ENCODE measurements at places on chromosomes 2 and 18.

DNA sequence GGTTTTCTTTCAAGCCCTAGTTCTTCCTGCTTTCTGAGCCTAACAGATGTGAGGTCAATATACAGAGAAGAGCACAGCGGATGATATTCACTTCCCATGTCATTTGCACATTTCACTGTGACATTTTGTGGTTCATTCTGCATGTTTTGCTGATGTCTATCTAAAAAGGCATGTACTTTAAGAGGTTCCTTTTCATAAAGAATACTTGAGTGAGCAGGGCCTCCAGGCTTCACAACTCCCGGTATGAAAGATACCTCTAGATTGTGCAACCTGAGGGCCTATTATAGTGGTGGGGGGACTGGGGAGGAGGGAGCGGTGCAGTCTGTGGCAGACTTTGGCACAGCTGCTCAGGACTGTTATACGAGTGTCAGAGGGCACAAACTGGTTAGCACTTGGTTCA, 54.6 kb downstream of the CPO start:
- no peak for DNase-seq

- no peak for DNase-seq
Observed at GRCh38 chr2:124281541-124281940, 256.5 kb downstream of the CNTNAP5 start.

- no peak for DNase-seq
Observed at GRCh38 chr18:7946734-7947377, 379.7 kb downstream of the PTPRM start.

- DNase-seq = no peak
Observed at GRCh38 chr2:95303191-95303919, 6.2 kb downstream of the KCNIP3 start.

DNA sequence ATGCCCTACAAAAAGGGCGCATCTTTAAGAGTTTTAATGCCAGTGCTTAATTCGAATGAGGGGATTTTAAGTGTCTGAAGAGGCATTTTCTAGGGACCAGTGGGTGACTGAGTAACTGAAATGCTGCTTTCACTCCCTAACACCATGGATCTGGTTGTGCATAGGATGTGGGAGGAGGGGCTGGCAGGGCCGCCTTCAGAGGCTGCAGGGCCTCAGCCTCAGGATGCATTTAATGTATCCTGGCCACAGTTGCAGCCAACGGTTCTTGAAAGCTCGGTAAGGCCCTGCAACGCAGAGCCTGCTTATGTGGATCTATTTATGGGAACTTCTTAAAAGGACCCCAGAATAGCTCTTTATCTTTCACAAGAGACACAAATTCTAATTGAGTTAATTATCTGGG, 25.8 kb upstream of the IL18RAP start:
- DNase-seq = no peak

GRCh38 chr2:150911766-150912280, 349.8 kb downstream of the RBM43 start:
- no peak for DNase-seq

DNA sequence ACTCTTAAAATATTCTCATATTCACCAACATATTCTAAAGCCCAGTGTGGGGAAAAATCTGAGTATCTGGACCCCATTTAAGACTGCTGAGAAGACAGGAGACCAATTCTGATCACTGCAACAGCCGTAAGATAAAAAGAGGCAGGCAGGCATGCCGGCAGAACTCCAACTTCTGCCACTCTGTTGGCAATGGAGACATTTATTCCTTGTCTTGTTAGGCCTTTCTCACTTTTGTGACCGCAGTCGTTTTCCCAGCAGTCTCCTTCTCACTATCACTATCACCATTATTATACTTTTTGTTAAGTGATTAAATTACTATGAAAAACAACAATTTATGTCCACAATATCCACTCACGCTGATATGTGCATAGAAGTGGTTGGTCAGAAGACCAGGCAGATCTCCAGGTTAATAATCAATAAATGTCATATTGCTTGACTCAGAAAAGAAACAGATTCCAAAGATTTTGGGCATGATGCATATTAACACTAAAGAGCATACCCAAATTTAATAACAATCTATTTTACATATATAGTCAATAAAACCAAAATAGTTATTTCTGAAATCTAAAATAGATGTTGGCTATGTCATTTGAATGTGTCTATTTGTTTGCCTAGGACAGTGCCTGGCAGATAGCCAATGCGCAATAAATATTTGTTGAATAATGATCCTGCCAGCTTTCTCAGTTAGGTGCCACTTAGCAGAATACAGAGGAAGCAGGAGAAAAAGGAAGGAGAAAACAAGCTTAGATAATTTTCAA, 38.2 kb downstream of the SESTD1 start:
- DNase-seq = no peak

DNA sequence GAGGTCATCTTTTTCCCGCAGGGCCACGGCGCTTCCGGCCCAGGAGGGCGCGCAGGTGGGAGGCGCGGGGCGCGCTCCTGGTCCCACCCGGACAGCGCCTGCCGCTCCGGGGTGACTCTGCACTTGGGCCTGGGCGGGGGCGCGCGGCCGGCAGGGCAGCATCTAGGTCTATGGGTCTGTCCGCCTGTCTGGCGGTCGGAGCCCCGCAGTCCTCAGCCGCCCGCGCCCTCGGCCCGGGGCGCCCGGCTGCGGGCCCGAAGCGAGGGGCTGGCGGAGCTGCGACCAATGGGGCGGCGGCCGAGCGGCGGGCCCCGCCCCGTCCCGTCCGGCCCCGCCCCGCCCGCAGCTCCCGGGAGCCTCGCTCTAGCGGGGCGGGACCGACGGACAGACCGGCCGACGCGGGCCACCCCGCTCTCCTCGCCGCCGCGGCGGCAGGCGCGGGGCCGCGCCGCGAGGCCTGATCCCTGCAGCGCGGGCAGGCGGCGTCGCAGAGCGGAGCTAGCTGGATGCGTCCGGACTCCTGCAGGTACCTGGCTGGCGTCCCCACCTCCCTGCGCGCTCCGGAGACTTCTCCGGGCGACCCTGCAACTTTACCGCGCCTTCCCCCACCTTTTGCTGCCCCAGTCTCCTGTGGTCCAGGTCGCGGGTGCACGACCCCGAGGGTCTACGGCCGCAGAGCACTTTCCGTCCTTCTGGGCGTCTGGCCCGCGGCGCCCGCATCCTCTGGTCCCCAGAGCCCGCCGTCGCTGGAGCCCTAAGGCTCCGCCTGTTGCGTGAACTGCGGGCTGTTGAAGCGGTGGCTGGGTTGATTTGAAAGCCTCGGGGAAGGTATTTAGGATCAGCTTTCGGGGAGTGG, at the start of gene KCNS3:
Gene KCNS3, plus strand, starts transcription at position 387 of the 856 bp plus-strand sequence. CDS start 52,342 bp downstream, outside the sequence.
- DNase-seq = peak; percentile 77

GRCh38 chr2:119760237-119760955, 674 bp downstream of the PTPN4 start:
- no peak for DNase-seq

DNA sequence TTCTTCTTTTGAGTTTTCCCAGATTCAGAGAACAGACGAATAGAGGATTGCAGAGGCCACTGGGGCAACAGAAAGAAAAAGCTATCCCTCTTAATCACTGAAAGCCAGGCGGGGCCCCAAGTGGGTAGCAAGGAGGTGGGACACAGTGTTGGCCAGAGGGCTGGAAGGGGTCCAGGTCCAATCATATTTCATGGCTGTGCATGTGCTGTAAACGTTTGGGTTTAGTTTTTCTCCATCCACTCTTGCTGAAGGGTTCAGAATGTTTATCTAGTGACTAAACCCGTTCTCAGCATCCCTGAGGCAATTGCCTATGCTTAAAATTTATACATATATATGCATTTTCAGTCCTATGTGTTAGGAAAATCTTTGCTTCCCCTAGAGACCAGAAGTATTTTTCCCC, 99.4 kb upstream of the EPHA4 start:
- DNase-seq = no peak

GRCh38 chr2:30545875-30546274, 98.8 kb downstream of the LCLAT1 start:
- DNase-seq = no peak

DNA sequence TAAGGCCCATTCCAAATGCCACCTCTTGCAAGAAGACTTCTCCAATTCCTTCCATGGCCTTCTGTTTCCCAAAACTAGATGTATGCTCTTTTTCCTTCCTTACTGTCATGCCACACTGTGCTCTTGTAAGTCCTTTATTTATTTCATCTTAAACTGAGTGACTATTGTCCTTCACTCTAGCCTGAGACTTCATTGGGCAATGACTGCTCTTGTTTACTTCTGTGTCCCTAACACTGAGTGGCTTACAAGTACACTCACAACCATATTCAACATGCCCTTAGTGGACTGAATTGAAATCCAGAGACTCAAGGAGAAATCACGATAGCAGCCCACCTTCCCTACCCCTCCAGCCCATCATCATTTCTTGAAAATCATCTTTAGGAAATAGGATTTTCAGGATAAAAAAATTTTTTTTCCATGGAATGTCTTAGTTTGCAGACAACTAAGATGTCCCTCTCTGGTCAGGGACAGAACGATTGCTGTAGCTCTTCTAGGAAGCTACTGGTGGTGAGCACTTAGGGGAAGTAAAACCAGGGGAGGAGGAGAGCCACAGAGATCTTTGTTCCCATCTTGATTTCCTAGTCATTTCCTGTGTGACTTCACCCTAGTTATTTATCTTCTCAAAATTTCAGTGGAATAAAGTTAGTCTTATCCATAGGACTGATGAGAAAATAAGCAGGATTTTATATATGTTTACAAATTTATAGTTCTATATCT, 80.7 kb downstream of the CYRIA start:
- no peak for DNase-seq

- DNase-seq = no peak
Observed at GRCh38 chr2:26720322-26721114, 28.0 kb downstream of the KCNK3 start.

GRCh38 chr2:151623631-151624030, 110.6 kb downstream of the NEB start:
- no peak for DNase-seq

- no peak for DNase-seq
Observed at GRCh38 chr2:58202404-58202803, 38.7 kb downstream of the FANCL start.

DNA sequence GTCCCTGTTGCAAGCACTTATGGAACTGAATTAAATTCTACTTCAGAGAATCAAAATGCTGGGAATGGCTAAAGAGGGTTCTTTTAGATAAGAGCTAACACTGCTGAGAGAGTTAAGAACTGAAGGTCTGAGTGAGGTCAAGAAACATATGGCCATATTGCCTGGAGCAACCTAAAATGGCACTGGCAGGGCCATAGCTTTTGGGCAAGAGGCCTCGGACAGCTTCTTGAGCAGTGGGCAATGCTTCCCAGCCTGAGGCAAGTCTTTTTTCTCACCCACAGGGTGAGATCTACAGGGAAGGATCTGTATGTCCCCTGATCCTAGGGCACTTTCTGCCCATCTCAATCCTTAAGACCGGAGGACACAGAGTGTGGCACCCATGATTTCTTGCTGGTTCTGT, 244.6 kb upstream of the NT5C1B start:
- no peak for DNase-seq

GRCh38 chr2:71852141-71852711, 295.4 kb downstream of the CYP26B1 start:
- DNase-seq = no peak

- DNase-seq = no peak
Observed at GRCh38 chr2:147568109-147568508, 276.7 kb upstream of the ACVR2A start.

DNA sequence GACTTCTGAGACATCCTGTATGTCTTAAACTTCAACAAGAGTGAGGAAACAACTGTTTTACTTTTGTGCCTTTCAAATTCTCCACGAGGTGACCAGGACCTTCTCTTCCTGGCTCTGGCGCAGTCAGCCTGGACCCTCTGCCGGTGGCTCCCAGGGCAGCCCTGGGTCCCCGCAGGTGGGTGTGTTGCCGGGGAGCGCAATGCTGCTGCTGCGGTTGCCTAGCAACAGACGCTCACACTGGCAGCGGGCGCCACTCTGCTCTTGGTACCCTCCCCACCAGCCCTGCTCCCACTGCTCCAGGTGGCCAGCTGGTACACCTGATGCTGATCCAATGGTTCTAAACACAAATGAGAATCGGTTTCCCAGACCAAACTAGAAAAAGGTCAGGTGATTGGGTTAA, 58.7 kb downstream of the GNAL start:
- DNase-seq = no peak

Data from GM10248 (cell line).